Breast epithelium (tissue), 4 donors: ENCODE measurements at places on chromosomes 2 and 18.

DNA sequence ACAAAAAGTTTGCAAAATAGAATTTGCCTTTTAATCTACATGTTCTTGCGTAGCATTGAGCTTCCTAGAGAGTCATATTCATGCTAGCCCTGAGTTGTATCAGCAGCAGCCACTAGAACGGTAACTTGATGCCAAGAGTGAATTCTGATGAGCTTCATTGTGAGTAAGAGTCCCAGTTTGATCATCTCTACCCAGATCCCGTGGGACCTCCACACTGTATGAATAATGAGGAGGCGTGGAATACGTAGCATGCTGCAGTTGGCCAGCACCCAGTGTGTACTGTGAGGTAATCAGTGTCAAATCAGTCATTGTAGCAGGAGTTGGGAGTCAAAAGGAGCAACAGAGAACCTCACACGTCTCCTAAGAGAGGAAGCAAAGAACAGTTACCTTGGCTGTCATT lies 197.9 kb downstream of the NEDD4L start:
- no peak for DNase-seq

DNA sequence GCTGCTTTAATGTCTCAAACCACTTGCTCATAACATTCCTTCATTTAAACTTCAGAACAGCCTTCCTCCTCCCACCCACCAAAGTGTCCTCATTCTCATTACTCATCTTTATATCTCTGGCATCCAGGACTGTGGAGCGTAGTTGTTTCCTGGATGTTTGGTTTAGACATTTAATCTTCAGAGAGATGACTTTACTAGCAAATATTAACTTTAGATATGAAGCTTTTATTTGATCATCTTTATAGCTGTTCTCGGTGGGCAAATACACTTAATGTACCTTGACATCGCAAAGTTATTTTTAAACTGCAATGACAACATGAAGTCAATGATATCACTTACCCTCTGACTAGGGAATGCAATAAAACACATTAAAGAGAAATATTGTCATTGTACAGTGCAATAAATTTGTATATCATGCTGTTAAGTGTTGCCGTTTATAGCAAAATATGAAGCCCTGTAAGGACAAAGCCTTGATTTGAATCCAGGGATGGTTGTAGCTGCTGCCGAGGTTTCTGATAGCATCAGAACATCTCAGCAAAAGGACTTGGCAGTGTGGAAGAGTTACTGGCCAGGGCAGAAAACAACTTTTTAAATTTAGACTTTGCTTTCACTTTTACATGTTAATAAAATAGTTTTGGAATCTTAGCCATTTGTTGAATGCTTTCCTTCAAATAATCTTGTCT lies 4.6 kb upstream of the LAMA3 start:
- DNase-seq, result no peak

DNA sequence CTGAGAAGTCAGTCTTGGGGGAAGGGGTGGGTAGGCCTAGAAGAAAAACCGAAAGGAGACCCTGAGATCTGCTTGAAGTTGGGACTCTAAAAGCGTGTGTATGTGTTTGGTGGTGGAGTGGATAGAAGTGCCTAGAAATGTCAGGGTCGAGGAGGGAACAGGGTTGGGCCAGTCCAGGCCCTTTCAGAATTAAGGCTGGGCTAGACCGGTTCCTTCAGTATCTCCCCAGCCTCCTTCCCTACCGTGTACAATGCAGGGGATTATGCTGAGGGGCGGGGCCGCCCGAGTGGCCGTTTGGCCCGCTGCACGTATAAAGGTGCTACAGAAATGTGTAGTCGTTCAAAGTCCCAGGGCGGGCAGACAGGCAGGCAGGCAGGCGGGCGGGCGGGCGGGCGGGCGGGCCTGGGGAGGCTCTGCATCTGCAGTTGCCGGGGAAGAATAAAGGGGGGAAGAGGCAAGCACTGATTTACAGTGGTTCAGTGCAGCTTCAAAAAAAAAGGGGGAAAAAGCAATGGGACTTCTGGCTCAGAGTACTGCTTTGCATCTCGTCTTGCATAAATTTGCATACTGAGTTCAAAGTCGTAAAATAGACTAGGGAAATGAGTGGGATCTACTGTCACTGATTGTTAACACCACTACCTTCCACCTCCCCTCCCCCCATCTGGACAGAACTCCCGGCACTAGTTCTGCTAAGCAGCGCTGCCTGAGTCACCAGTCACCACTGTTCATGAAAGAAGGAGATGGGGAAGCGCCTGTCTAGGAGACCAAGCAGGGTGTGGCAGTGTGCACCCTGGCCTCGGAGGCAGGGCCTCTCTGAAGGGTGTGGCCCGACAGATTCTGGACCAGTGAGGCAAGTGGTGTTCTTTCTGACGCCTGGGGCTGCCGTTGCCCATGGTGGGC lies 3.6 kb downstream of the IGFBP2 start:
- no peak for DNase-seq

DNA sequence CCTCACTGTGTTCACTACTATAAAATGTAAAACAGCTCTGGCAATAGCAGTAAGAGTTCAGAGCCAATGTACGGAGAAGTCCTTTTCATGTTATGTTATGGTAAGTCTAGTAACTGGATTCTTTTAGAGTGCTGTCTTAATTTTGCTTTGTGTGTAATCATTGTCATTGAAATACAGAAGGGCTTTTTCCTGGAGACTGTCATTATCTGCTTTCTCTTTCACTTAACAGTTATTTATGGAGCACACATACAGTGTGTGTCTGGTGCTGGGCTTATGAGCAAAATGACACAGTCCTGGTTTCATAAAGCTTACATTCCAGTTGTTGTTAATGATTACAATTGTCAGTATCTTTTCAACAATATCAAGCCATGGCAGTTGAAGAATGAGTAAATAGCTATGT lies 95.5 kb downstream of the CCDC102B start:
- DNase-seq, result no peak

DNA sequence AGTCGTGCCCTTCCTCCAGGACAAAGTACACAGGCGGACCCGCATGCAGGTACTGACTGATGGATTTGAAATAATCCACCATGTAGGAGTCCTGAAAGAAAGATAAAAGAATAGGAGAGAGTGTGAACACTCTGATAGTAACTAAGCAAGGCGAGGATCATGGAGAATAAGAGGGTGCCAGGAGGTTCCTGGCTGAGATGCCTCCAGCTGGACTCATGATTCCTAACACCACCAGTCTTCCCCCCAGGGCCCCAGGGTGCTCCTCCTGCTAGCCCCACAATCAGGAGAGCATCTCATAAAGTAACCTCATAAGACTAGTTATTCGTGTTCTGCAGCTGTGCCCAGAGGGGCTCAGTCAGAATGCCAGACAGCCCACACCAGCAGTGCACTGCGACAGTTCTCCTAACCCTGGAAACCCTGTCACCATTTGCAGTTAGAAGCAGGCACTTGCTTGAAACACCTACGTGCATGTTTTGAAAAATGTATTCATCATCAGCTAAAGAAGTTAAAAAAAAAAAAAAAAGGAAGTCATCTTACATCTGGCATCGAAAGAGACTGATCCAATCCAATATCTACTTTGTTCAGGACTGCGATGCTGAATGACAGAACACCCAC lies 36.7 kb downstream of the RMC1 start:
- no peak for DNase-seq

DNA sequence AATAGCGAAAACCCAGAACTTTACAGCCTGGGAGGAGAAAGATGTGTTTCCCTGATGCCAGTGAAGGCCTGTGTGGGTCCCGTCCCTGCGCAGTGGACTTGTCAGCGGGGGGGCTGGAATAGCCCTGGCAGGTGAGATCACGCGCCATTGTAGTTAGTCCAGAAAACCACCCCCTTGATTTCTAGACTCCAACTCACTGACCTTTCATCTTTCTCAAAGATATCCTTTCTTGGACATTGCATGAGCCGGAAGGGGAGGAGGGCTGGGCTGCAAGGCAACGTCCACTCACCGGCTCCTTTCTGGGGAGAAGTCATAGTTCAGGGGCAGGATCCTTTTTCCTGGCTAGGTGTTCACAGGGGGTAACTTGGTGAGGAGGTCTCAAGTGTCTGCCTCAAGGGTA lies 22.3 kb upstream of the ASAP2 start:
- no peak for DNase-seq

GRCh38 chr2:223044092-223044836 lies 7.7 kb upstream of the KCNE4 start:
- DNase-seq, result no peak

DNA sequence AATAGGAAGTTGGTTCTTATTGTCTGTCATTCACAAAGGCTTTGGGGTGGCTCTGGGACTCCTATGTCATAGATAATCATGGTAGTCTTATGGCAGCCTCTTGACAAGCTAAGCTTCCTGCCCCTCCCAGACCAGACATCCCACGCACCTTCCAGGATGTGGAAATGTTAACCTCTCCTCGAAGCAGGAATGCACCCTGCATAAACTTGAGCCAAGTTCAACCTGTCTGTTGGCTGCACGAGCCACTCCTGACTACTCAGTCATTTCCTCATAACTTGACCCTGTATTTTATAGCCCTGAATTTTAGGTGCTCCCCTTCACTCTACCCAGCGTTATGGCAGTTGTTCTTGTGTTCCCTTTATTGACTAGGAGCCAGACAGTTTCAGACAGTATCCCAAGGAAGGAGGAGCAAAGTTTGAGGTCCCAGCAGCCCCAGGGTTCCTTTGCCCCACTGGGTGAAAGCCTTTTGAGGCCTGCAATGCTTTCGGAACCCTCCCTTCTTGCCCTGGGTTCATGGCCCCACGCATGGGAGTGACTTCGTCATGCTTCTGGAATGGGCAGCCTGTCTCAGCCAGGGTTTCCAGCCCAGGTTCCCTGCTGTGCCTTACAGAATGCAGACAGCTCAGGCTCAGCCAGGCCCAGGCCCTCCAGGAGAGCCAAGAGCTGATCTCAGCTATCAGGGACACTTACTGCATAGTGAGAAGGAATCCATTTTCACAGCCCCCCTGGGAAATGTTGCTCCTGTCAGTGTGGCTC lies 15.6 kb upstream of the INO80C start:
- DNase-seq, result peak; percentile 27

DNA sequence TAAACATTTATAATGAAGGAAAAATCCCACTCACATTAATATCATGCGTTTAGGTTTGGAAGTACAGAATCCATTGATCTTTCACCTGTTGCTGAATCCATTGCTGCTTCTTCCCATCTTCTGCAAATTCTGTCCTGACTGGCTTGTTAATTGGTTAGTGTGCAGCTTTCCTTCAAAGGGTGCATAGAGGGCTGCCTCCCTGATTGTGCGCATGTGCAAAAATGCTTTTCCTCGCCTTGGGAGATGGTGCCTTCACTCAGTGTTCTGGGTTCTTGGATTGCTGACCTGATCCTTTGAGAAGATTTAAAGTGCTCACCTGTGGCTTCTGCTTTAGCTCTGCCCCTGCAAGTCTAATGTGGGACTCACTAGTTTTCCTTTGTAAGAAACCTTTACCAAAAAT lies 231.2 kb downstream of the SNTG2 start:
- no peak for DNase-seq

DNA sequence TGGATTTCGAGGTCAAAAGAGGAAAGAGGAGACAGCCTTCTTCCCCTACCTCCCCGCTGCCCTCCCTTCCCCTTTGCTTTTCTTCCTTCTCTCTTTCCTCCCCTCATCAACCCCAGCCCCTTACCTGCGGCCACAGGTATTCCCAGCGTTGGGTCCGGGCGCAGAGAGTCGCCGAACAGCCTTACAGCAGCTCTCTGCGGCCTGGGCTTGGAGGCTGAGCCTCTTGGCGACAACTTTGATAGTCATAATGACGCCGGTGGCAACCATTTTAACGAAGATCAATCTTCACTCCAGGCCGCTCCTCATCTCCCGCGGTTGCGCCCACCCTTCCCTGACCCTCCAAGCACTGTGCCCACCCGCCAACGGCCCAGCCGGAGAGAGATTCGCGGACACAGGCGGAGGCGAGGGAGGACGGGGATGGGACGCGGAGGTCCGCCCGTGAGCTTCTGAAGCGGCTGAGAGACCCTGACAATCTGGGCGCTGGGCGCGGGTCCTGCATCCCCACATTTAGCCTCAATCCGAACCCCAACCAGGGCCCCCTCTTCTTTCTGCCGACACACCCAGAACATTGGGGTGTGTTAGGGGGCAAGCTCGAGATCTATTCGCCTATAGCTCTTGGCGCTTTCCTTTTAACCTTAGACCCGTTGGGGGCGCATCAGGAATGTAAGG lies 1.5 kb upstream of the EVX2 start:
- DNase-seq, result no peak

DNA sequence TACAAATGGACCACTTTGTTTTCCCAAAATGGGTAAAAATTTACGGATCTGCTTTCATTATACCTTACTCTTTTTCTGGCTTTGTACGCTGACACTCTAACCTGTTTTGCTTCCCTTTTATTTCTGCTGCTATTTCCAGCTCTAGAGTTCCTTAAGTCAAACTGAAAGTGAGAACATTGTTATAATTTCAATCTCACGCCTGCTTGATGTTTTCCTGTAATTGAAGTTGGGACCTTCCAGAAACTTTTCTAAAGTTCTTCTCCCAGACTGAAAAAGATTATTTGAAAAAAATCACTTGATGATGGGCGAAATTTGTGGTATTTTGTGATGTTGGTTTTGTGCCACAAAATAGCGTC lies 1.8 kb downstream of the GLS start:
- DNase-seq, result no peak

DNA sequence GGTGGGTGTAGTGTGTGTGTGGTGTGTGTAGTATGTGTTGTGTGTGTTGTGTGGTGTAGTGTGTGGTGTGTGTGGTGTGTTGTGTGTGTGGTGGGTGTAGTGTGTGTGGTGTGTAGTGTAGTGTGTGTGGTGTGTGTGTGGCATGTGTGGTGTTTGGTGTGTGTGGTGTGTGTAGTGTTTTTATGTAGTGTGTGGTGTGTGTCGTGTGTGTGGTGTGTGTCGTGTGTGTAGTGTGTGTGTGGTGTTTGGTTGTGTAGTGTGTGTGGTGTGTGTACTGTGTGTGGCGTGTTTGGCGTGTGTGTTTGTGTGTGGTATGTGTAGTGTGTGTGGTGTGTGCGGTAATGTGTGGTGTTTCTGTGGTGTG lies 4.7 kb upstream of the RTP5 start:
- no peak for DNase-seq

GRCh38 chr2:229265727-229266126 lies 5.4 kb downstream of the PID1 start:
- DNase-seq, result no peak

DNA sequence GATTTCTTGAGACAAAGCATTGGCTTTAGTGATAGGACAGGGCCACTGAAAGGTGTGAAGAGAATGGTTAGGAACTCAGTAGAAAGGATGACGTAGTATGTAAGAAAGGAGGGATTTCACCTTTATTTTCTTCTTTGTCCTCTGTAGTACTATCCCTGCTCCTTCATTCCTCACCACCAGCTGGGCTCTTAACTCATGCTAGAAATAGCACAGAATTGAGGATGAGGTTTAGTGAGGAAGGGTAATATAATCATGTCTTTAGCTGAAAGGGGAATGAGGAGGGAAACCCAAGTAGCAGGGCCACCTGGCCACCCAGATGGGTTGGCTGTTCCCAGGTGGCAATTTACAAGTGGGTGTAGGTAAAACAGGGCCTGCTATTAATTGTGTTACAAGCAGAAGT lies 15.2 kb downstream of the ACVR2A start:
- DNase-seq, result no peak

- peak; percentile 69 for DNase-seq
These were observed 22.6 kb downstream of the DHRS9 start for GRCh38 chr2:169091761-169092519.

GRCh38 chr18:54742120-54742519 lies 86.2 kb upstream of the RAB27B start:
- no peak for DNase-seq

- DNase-seq, result no peak
These were observed 31.2 kb downstream of the CFAP221 start for GRCh38 chr2:119575439-119575838.
